ENCODE measurements at places on chromosomes 3 and 15.
A peak's percentile ranks its signal among the peaks of the same experiment; 100 is the strongest.

- DNase-seq = no peak
These were observed 86.1 kb downstream of the XXYLT1 start for GRCh38 chr3:195184716-195185421.

- peak; percentile 47 for DNase-seq
These were observed 39.9 kb upstream of the MB21D2 start for GRCh38 chr3:192957441-192958021.

DNA sequence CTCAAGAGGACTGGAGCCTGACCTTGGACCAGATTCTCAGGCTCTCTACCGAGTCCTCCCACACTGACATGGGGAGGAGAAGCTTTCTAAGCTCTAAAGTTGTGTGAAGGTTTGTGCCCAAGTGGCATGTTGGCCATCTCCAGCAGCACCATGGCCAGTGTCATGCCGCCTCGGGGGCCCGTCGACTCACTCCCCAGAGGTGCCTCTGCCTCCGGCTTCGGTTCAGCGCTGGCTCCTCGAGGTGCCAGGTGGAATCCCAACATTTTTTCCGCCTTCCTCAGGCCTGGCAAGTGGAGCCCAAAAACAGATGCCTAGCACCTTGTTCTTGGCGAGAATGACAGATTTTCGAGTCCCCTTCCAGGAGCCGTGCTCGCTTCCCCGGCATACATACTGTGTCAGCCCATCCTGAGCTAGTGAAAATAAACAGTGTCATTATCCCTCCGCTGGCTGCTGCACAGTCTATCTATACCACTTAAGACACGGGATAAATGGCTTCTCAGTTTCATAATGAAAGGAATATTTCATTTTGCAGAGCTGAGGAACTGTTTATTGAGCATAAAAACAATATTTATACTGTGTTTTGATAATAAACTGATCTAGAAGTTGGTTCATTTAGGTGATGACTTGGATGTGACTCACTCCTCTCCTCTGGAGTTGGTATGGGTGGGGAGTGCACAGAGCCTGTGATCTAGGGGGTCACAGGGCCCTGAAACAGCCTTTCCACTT, 328.5 kb upstream of the TLE3 start:
- no peak for DNase-seq

DNA sequence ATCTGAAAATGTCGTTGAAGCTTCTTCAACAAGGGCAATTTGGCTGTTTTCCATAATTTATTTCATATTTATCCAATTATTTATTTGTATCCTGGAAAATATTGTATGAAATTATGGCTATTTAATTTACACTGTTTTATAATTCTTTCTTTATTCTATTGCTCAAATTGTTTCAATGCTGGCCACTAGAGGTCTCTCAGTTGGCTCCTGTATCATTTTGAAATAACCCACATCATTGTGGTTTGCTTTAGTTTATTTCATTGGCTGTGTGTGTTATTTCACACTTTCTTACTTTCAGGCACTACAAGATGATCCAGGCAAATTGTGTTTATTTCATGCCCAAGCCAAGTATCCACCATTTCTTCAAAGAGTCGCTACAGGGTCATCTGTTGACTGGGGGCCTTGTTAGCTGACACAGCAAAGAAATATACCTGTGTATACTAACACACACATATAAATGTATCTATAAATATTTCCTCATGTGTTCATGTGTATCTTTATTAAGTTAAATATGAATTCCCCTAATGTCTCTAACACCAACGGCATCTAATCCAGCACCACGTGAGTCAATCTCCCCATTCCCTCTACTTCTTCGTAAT, 86.2 kb downstream of the NPAP1 start:
- DNase-seq = no peak

DNA sequence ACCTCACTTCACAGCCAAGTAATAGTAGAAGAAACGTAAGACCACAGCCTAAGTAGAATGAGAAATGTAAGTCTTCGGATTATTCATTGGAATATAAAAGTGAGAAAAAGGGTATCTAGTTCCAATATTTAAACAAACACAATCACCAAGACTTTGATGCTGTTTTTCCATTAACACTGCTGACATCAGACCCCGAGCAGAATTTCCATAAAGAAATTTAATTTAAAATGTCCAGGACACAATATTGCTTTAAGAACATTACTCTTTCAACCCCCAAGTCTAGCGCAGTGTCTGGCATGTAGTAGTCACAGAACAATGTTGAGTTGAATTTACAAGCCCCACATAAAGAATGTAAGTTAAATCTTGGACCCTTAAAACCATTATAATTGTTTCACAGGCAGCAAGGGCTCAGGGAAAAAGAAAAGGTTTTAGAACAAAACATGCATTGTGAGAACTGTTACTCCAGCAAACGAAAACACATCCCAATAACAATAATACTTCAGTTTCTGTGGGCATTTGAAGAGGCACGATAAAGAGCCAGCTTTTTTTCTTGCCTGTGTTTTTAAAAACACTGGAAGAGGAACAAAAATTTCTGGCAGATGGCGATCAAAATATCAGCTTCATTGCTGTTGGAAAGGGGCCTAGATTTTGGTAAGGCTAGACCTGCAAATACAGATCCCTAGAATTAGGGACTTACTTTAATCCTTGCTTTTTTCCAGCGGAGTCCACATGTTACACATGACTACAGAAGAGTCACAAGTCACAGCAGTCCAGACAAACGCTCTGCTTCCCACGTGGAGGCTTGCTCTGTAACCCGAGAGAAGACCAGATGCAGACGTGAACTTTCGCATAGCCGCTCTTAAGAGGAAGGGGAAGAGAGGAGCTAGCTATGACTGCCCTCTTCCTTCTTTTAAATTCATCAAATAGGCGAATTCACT, 77.9 kb upstream of the IGSF10 start:
- no peak for DNase-seq

DNA sequence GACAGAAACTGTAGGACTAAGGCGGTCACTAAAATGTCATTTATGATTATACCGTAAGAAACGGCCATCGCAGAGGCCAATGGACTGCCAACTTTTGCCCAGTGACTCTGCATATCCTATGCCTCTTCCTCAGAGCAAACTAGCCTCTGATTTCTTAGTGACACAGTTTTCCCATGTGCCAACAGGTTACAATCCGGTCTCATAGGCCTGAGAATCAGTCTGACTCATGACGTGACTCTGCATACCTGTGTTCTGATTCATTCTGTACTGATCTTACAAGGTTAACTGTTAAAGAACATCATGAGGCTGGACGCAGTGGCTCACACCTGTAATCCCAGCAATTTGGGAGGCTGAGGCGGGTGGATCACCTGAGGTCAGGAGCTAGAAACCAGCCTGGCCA, 17.8 kb downstream of the RUBCN start:
- peak; percentile 94 for DNase-seq

- DNase-seq = peak; percentile 83
These were observed 33.1 kb downstream of the TP63 start for GRCh38 chr3:189664311-189664710.

- DNase-seq = no peak
These were observed 938.4 kb downstream of the MCTP2 start for GRCh38 chr15:95169541-95170459.

GRCh38 chr15:48040166-48040817, 80.5 kb upstream of the SLC24A5 start:
- DNase-seq = no peak

DNA sequence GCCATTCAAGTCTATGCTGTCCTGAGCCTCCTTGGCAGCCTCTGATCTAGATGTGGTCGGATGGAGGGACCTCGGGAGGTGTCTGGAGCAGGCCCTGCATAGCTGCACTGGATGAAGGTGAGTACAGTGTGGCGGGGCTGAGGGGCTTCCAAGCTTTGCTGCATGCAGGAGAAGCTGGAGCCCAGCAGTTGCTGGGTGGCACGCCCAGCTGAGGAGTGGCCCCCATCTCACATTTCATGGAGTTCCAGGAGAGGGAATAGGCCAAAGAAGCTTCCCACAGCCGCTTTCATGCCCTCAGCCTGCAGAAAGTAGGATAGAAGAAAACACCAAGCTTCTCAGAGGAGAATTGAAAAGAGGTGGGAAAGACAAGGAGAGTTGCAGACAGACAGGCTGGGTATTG, 48.3 kb upstream of the PRR20G start:
- DNase-seq = no peak

DNA sequence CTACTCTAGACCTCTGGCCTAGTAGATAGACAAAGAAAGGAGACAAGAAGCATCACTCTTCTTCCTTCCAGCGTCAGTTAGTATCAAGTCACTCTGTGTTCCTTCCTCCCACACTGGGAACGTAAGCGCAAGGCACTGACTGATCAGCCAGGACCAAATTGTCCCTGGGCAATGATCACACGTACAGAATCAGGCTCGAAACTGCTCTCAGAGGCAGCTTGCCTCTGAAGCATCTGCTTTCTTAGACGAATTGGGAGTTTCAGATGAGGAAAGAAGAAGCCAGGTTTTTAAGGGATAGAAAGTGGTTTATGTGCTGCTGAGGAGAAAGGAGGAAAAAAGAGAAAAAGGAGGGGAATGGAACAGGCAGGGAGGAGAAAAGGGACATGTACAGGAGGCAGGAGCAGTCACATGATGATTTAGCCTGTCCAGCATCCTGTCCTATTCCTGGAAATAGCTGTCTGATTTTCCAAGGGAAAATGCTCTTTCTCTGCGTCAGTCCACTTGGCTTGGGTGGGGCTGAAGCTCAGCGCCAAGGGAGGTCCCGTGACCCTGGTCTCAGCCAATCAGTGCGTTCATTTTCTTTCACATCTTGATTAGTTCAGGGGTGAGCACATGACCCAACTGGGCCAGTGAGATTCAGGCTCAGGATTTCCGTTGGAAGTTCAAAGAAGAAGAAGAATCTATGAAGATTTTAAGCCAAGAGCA, 102.0 kb upstream of the PRICKLE2 start:
- no peak for DNase-seq

DNA sequence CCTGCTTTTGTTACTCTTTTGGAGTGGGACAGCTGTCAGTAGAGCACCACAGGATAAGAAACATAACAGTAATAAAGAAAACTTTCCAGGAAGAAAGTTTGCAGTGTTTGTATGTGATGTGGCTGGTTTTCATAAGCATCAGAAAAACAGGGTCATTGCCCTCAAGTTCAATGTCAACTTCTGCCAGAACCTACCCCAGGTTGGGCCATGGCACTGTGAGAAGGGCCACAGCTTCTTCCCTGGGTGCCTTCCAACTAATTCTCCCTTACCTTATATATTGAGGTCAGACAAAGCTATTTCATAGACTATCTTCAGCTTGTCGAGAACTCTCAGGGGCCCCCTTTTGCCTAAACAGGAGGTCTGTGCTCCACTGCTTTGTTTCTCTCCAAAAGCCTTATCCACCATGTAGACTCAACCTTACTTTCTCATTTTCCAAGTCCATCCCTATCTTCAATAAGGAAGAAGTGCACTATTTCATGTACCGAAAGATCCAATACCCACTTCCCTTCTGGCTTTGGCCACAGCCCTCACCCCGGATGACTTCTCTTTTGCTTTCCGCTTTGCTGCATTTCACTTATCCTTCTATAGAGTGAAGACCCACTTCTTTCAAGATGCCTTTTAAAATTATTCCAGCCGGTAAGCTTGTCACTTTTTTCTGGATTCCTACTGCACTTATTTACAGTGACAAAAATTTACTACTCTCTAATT, 38.2 kb upstream of the PLCL2 start:
- no peak for DNase-seq

- DNase-seq = no peak
These were observed 144.5 kb downstream of the ATP10A start for GRCh38 chr15:25718597-25718996.

DNA sequence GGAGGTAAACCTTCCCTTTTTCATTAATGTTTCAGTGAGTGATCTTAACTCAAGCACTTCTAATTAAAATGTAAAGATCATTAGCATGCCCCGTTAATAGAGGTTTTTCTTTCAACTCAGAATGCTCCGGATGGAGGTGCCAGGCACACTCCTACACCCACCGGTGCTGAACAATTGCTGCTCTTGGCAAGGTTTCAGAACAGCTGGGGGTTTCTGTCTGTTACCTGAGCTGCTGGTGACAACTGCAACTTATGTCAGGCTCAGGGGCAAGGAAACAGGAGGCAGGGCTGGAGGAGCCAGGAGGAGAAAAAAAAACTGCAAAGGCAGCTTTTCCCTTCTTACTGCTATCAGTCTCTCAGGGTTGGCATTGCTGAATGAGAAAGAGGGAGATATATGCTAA, 250.1 kb downstream of the DIPK2A start:
- DNase-seq = no peak

DNA sequence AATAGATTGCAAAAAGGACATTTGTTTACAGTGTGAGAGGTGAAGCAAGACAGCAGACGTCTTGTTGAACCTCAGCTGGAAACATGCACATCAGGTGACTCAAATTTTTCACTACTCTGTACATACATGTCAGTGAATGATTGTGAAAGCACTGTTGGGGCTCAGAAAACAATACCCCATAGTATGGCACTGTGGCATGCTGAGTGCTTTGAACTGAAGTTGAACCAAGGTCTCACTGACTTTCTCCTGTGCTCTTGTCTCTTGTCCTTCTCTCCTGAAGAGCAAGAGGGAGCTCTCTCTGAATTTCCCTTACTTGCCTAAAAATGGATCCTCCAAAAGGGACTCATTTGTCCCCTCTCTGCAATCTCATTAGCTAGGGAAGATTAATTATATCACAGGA, 24.5 kb upstream of the NEDD4 start:
- no peak for DNase-seq

- no peak for DNase-seq
These were observed 43.5 kb downstream of the KY start for GRCh38 chr3:134607054-134608022.

DNA sequence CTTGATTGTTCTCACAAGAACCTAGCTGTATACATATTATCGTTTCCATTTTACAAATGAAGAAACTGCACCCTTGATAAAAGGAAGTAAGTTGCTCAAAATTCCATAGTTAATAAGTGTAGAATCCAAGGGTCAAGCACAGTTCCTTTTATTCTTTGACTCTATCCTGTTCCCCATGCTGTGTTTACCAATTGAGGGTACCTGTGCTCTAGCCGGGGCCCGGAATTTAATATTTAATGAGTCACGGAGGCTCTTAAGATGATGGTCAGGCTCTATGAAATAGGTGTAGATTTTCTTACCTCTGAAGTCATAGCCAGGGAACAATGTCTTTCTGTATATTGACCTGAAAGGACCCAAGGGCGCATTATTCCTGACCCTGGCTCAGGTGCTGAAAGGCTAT, 65.2 kb downstream of the LPP start:
- no peak for DNase-seq

- DNase-seq = no peak
These were observed 542 bp upstream of the MEIS2 start for GRCh38 chr15:37100966-37101215.

DNA sequence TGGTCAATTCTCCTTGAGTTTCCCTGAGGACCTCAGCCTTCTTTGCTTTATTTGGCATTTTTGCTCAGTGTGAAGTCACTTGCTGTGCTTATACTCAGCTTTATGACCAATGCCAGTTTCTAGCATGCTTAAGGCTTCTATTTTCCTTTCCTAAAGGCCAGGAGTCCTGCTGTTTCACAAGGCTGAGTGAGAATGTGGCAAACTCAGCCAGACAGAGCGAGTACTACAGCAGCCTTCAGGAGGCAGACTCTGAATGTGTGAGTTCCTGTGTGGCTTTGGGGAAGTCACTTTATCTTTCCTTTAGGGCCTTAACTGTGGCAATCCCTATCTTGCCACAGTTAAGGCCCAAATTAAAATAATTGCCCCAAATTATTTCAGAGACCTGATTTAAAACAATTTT, 213.2 kb upstream of the MRPL3 start:
- DNase-seq = no peak

- DNase-seq = no peak
These were observed 808.8 kb upstream of the LMCD1 start for GRCh38 chr3:7692866-7693265.
